AG08396 (cell line): ENCODE measurements at places on chromosomes 2 and 18.

- no peak for DNase-seq
Measured at GRCh38 chr2:233339427-233339826, 14.9 kb upstream of the DGKD start.

- no peak for DNase-seq
Measured at GRCh38 chr2:109373791-109374547, 239.8 kb downstream of the SEPTIN10 start.

DNA sequence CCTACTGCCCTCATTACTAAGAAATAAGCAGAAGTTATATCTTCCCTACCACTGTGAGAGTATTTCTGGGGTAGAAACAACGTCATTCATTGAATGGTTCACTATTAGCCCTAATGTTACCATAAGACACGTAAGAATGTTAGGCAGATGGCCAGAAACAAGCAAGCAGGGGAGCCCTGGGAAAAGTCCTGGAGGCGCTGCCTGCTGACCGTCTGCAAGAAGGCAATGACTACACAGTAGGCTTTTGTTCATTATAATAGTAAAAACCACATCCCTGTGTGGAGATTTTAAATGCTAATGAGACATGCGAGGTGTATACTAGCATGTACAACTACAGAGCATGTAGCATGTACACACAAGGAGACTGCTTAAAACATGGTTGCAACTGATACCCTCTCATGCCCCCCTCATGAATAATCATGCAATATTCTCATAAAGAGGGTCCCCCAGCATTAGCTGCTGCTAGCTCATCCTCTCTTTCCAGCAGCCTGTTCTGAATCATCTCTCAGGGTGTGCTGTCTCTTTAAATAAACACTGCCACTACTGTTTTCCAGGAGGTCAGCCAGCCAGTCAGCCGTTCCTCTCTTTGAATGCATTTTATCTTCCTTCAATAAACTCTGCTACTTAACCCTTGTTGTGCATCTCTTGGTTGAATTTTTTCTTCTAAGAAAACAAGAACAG, 23.6 kb downstream of the SUCLG1 start:
- peak; percentile 45 for DNase-seq

DNA sequence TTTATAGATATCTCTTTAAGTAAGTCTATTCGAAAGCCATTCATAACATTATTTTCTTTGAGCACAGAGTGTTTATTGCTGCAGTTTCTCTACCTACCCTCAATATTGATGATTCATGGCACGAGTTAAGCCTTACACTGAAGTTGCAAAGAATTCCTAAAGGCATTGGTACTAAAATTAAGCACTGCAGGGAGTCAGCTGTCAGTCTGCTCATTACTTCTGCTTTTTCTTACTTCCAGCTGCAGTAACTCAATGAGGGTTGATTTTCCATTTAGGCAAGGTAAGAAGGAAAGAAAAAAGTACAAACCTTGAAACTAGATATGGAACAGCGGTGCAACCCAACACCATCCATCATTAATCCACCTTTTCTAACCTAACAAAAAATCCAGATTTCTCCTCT, 65.2 kb downstream of the RNF152 start:
- DNase-seq = no peak

DNA sequence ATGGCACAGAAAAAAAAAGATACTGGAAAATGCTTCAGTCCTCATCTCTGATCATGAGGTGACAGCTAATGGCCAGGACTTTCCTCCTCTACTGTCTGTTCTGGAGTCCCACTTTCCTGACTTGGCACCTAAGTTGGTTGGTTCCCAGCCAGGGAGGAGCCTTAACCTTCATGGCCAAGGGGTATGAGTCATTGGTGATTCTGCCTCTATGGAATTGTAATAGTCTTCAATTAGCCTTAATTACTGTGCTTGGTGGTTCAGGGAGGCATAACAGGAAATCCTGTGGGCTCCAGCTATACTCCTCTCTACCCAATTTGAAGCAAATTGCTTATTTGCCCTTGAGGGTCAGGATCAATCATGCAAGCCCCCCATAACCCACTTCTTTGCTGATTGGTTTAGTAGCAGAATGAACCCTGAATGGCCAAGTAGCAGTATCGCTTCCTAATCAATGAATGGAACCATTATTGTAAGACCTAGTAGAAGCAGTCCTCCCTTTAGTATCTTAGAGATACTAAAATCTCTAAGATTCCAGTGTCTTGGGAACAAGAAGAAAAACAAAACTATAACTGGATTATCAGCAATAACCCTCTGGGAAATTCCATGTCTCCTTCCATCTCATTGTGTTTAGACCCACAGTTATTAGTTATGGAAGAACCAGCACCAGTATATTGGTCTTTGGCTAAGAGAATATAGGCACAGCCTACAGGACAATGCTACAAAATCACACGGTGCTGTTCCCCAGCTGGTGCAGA, 109.0 kb downstream of the COL6A3 start:
- peak; percentile 53 for DNase-seq

GRCh38 chr18:44356566-44357157, 324.0 kb upstream of the SETBP1 start:
- no peak for DNase-seq
